ENCODE measurements at places on chromosomes 4 and X.
A peak's percentile ranks its signal among the peaks of the same experiment; 100 is the strongest.

- no peak for DNase-seq
These were observed 80.7 kb upstream of the PSAPL1 start for GRCh38 chr4:7515390-7515902.

- no peak for DNase-seq
These were observed 121.0 kb downstream of the PPA2 start for GRCh38 chr4:105352826-105353225.

GRCh38 chrX:132860200-132860599 lies 98.2 kb downstream of the HS6ST2 start:
- DNase-seq = no peak

DNA sequence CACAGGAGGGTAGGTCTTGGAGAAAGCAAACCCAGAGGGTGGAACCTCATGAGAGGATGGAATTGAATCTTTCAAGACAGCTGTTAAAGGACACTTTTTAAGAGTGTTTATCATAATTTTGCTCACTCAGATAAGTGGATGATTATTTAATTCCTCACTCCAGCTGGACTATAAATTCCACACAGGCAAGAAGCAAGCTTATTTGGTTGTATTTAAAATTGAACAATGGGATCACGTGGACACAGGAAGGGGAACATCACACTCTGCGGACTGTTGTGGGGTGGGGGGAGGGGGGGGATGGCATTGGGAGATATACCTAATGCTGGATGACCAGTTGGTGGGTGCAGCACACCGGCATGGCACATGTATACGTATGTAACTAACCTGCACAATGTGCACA lies 116.3 kb downstream of the DHRSX start:
- DNase-seq = no peak

DNA sequence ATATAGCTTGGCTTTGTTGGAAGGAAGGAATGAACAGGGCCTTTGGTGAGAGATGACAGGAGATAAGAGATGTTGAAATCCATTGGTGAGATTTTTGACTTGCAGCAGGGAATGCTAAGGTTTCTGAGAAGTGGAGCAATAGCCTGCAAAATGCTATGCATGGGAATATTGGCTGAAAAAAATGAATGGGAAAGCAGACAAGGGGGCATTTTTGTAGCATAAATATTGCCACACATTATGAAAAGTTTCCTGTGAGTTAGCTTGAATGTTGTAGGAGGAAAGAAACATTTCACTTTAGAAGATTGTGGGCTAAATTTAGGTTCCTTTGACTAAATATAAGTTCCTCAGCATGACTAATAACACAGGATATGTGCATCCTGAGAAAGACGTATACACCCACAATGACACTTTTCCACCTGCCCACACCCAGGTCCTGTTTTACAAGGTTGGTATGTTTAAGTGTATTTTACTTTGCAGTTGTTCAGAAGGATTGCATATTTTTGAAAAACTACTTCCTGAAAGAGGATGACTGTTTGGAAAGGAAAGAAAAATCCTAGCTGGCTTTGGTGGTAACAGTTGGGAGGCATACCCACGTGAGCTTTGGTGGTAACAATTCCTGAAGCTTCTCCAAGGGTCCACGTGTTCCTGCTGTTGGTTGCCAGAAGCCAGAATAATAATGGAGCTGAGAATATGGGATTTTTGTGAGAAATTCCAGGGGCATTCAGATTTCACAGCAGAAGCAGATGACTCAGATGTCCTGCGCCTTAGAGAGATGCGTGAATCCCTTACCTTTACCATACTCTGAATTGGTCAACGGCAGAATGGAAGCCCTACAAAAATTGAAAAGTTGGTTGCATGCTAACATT lies 28.5 kb downstream of the PHEX start:
- DNase-seq = no peak

- no peak for DNase-seq
These were observed at the start of gene DYNLT3 for GRCh38 chrX:37846934-37847732. TSS of gene DYNLT3 (minus strand) at chrX:37847571. CDS start at chrX:37847510, 61 bp downstream.

DNA sequence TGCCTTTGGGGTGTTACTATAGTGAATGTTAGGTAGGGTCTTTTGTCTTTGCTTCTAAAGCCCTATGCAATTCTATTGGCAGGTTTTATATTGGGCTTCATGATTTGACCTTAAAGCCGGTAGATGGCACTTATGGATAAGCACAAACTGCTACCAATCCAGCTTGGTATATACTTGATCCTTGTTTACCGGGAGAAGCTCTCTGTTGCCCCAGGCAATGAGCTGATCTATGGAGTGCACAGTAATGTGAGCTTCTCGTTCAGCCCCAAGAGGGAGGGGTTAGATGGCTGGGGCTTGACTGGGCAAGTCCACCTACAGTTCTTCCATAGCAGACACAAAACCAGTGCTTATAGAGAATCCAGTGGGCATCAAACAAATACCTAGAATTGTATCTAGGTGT lies 287.2 kb upstream of the CT83 start:
- no peak for DNase-seq

- DNase-seq = no peak
These were observed 176.5 kb downstream of the QDPR start for GRCh38 chr4:17335371-17335770.

- DNase-seq = no peak
These were observed 25.2 kb downstream of the IL2 start for GRCh38 chr4:122431351-122431750.

GRCh38 chr4:92163348-92163747 lies 140.4 kb upstream of the GRID2 start:
- DNase-seq = peak; percentile 2

GRCh38 chrX:53256446-53257041 lies 24.8 kb downstream of the IQSEC2 start:
- DNase-seq = no peak

GRCh38 chr4:77187322-77187721 lies 30.3 kb downstream of the CCNG2 start:
- DNase-seq = no peak

DNA sequence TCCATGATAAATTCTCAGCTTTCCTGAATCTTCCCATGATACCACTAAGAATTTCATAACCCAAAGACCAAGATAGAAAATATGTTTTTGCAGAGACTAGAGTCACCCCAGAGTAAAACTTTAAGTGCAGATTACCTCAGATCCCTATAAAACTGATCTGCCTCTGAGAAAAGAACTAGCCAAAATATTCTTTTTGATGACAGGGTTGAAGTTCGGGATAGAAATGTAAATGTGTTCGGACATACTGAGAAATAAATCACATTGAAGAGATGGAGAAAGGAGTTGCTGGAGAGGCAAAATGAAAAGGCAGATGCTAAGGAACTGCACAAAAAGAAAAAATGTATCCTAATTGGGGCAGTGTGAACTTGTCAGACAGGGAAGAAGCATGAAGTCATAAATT lies 501.8 kb downstream of the ANKRD50 start:
- DNase-seq = no peak

DNA sequence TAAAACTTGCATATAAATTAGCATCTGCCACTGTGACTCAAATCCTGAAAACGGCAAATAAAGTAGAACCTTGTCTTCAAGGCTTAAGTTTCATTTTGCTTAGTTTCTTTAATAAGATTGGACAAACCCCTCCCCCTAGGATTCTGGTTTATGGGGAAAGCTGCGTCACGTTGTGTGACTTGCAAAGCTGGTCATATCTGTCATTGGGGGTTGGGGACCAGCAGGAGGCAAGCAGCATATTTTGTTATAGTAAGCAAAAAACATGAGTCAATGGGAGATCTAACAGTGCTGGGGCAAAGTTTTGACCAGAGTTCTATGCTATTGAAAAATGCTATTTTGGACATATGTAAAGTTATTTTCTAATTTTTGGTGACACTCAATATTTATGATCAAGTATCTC lies 407.3 kb downstream of the PCDH18 start:
- DNase-seq = no peak

DNA sequence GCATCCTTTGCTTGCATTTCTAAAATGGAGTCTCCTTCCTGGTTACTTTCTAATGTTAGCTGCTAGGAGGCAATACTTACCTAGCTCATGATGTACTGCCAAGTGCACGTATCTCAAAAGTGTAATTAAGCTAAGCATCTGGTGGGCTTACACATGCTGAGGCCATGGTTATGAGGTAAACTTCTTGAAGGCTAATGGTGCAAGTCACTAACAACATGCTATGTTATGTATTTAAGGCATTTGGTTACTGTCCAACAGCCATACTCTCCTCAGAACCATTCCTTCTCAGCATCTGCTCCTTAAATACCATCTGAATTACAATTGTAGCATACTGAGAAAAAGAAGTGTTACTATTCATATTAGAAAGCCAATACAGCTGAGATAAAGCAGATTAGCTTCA lies 318.6 kb upstream of the BMP3 start:
- DNase-seq = no peak

- DNase-seq = no peak
These were observed 29.9 kb downstream of the ELF2 start for GRCh38 chr4:139146926-139147629.

- no peak for DNase-seq
These were observed 277.6 kb downstream of the SPANXN1 start for GRCh38 chrX:145524931-145525330.

GRCh38 chr4:26397086-26397485 lies 76.3 kb downstream of the RBPJ start:
- DNase-seq = no peak

GRCh38 chrX:63657821-63658220 lies 127.2 kb downstream of the ARHGEF9 start:
- no peak for DNase-seq

GRCh38 chr4:111268769-111269414 lies 646.0 kb upstream of the PITX2 start:
- DNase-seq = no peak

GRCh38 chr4:95165926-95166524 lies 382.7 kb downstream of the UNC5C start:
- DNase-seq = peak; percentile 72

DNA sequence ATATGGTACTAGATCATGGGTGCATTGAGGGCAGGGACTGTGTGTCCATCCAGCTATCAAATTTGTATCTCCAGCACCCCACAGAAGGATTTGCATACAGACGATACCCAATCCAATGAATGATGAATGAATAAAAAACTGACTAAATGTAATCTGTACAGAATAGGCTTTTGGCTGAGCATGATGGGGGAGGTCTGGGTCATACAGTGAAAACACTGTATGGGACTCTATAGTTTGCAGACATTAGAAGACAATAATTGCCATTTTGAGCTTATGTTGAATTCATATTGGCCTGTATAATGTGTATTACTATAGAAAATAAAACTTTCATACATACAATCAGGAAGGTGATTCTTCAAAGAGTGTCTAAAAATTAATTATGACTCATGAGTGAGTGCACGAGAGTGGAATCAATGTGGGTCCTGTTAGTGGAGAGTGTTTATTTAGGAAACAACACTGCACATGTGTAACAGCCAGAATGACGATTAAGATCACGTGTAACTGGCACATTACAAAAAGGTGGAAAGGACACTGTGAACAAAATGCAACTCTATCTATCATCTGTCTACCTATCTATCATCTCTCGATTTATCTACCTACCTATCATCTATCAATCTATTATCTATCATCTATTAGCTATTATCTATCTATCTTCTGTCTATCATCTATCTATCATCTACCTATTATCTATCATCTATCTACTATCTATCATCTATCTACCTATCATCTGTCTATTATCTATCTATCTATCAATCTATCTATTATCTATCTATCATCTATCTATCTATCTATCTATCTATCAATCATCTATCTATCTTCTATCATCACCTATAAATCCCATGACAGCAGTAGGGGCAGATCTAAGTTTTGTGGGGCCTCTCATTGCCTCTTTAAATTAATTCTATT lies 201.3 kb downstream of the PTTG2 start:
- no peak for DNase-seq

All from Jurkat, Clone E6-1 (cell line).